Breast epithelium (tissue), 4 donors: ENCODE measurements at places on chromosomes 11 and 22.

DNA sequence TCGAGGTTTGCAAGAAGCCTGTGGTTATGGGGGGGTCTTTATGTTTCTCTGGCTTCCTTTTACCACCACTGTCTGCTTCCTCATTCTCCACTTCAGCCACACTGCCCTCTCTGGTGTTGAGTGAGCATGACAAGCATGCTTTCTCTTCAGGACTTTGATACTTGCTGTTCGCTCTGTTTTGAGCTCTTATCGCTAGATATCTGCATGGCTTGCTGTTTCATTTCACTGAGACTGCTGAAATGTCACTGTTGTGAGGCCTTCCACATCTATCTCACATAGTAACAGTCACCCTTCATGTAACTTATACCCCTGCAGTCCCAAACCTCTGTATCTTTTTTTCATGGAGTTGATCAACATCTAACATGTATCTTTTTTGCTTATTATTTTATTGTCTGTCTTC lies 59.8 kb downstream of the TMEM135 start:
- DNase-seq, result no peak

DNA sequence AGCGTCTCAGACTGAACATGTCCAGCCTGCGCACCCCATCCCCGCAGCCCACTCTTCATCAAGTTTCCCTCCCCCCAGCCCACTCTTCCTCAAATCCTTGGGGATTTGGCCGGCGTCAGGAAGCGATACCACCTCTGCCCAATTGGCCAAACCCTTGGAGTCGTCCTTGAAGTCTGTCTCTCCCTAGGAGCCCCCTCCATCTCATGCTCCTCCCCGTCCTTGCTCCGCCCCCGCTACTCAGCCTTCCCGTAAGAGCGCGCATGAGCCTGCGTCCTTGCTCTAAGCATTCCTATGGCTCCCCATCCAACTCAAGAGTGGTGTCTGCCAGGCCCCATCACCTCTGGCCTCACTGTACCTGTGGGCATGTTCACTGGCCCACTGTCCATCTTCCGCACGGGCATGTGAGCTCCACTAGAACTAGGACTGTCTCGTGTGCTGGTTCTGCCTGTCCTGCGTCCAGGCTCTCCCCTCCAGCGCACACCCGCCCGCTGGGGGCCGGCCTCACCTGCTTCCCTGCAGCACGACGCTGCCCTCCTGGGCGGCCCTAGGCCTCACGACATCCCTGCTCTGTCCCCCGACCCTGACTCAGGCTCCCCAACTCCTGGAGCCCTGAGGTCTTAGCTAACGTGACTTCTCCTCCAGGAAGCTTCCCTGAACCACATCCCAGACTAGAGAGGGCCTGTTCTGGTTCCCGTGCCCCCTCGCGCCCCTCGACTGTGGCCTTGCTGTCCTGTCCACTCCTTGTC lies 30.5 kb upstream of the TTLL12 start:
- DNase-seq, result no peak

DNA sequence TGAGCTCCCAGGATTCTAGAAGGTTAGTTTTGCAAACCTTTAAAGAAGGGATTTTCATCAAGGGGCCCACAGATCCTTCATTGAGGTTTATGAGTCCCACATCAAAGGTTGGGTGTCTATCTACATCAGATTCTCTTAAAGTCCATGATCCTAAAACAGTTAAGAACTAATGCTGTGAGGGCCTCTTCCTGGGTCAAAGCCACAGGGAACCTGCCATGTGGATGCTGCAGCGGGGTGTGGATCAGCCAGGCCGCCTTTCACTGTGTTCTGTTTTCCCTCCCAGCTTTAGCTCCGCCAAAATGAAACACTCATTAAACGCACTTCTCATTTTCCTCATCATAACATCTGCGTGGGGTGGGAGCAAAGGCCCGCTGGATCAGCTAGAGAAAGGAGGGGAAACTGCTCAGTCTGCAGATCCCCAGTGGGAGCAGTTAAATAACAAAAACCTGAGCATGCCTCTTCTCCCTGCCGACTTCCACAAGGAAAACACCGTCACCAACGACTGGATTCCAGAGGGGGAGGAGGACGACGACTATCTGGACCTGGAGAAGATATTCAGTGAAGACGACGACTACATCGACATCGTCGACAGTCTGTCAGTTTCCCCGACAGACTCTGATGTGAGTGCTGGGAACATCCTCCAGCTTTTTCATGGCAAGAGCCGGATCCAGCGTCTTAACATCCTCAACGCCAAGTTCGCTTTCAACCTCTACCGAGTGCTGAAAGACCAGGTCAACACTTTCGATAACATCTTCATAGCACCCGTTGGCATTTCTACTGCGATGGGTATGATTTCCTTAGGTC lies 5.3 kb downstream of the SERPIND1 start:
- no peak for DNase-seq

DNA sequence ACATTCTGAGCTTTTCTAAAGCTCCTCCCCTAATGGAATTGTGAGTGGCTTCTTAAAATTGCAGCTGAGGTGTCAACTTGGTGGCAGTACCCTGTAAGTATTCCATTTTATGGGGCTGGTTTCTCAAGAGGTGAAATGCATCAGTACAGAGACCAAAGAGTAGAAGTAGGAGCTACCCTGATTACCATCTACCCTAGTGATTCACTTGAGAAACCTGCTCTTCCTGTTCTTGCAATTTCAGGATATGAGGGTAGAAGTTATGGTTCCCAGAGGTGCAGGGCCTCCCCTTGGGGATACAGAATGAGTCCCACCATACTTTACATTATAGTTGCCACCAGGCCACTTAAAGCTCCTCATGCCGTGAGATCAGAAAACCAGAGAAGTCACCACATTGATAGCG lies 944.6 kb downstream of the OPCML start:
- no peak for DNase-seq

DNA sequence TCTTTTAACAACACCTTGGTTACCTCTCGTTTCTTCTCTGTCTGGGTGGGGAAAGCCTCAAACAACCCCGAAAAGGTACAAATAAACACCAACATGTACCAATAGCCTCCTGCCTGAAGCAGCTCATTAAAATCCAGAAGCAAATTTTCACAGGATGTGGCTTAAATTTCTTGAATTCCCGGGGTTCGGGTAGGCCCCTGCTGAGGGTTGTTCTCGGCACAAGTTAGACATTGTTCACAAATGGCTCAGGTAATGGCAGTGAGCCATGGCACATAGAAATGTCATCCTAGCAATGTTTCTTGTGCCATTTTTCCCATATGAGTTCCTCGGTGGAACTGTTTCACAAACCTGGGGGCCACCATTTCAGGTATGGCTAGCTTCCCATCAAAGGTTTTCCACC lies 19.7 kb upstream of the GLYATL1 start:
- no peak for DNase-seq

- no peak for DNase-seq
Observed at GRCh38 chr11:95700471-95700817, 89.1 kb downstream of the FAM76B start.

DNA sequence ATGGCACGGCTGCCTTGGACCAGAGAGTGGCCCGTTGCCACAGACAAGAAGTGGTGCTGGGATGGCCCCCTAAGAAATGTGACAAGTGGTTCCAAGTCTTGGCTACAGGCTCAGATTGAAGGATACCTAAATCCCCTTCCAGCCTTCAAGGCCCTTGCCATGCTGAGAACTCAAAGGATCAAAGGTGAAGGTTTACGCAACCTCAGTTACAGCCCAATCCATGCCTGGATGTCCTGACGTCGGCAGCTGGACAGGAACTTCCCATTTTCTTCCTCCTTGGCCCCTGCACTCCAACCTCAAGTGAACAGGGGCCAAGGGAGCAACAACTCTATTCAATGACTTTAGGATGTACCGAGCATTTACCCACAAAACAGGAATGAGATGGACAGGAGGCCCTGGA lies 95.4 kb downstream of the DHCR7 start:
- no peak for DNase-seq

- no peak for DNase-seq
Observed at GRCh38 chr11:15985127-15985859, 371.1 kb downstream of the SOX6 start.

DNA sequence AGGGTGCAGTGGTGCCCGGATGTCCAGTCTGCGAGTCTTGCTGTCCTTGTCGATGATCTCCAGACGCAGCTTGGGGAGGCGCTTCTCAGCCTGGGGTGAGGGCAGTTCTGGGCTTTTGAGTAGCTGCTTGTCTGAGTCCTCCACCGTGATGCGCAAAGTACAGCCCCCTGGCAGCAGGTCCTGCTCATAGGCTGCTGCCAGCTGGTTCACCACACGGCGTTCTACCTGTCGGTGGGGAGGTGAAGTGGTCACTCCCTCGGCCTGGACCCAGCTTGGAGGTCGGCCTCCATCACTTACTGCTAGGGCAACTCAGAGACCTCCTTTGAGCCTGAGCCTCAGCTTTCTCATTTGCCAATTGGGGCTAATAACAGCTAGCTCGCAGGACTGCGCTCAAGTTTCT lies 49.4 kb upstream of the PHOX2A start:
- no peak for DNase-seq

GRCh38 chr11:726278-727220 lies 20.5 kb downstream of the EPS8L2 start:
- peak; percentile 78 for DNase-seq

GRCh38 chr22:46039535-46039934 lies 62.6 kb upstream of the WNT7B start:
- no peak for DNase-seq

DNA sequence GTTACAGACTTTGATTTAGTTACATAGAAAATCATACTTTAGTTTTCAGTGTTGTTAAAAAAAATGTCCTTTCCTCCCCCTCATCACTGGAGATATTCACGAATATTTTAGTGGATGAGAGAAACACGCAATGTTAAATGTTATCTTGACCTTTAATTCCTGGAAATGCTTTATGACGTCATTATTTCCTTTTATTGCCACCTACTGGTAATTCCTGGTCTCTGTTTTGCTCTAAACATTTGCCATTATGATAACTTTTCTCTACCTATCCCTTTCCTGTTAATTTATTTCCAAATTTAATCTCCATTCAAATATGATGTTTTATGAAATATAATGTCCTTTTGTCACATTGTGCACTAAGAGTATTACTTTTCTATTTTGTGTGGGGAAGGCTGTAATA lies 770.6 kb downstream of the FAM181B start:
- DNase-seq, result no peak

DNA sequence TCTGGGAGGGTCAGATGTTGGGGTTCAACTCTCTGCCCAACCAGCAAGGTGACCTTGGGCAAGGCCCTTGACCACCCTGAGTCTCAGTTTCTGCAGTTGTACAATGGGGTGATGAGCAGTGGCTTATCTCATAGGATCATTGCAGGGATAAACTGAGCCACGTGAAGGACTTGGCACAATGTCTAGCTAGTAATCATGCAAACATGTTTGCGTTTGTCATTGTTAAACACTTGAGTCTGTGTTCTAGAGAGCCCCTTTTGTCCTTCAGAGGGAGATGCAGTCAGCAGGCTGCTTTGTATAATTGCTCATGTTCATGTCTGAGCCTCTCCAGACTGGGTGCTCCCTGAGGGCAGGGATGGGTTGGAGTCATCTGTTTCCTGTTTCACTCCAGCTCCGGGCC lies 15.8 kb downstream of the CD82 start:
- no peak for DNase-seq

- no peak for DNase-seq
Observed at GRCh38 chr22:42306010-42306409, 35.6 kb upstream of the TCF20 start.

- DNase-seq, result no peak
Observed at GRCh38 chr22:20061481-20061861, 18.6 kb upstream of the DGCR8 start.

GRCh38 chr22:45656577-45656976 lies 15.1 kb upstream of the ATXN10 start:
- no peak for DNase-seq

DNA sequence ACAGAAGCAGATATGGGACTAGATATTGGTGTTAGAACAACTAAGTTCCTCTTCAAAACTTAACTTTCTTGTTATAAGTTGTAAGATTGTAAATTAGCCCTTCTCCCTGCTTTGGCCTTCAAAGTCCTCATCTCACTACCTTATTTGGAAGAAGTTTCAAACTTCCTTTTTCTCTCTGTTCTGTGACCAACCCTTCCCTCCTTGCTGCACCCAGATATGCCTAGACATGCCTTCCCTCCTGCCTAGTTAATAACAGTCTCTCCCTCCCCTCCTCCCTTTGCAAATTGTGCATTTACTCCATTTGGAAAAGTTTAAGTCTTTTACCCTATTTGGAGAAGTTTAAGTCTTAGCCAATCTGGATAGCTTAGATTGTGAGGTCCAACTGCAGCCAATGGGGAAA lies 4.9 kb downstream of the OR52K2 start:
- DNase-seq, result no peak

DNA sequence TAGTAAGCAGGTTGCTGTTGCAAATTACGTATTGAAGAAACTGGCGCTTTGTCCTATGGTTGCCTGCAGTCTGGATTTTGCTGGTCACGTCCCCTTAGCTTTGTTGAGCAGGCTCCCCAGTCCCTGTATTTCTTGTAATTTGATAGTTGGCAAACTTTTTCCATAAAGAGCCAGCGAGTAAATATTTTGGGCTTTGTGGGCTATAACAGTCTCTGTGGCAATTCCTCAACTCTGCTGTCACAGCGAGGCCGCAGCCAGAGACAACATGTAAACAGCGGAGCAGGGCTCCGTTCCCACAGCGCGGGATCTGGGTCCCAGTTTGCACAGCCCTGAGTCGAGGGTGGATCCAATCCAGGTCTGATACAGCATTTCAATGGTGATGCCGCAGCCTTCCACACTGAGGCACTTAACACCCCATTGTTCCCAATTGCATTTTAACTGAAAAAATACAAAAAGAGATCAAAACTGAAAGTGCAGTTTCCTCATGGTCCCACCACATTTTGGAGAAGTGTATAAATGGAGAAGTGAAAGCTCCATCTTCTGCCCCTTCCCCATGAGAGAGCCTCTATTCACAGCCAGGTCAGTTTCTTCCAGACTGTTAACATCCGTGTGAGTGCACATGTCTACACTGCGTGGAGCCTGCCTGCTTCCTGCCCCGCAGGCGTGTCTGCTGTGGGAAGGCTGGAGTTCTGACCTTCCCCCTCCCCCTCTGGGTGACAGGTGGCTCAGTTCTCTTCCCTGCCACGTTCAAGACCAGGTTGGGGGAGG lies 89.1 kb downstream of the RPS6KA4 start:
- DNase-seq, result no peak

DNA sequence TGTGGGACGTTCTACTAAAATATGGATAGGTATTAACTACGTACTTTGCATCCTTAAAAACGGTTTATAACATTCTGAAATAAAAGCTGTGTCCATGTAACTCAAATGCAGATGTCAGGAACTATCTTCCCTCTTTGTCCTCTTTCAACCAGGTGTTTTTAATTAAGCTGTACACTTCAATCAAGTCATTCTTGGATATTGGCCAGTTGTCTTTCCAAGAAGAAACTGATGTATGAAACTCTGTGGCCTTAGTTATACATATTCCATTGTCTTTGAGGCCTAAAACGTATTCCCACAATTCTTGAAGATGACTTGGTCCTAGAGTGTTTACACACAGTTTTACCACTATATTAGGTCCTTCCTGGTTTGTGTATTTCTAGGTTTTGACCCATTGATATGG lies 249.0 kb upstream of the CNTN5 start:
- no peak for DNase-seq
